Camera-type eye (tissue), 1 donor: ENCODE measurements at places on chromosomes 11 and 22. TPM values are rescaled to one million over a fixed set of nuclear protein-coding genes. Genes with fewer than 3 reads are reported as not detected.

HEPHL1 gene
- not detected for total RNA-seq

RIN1 gene
- total RNA-seq, result 3.0 TPM

KRTAP5-8 gene
- not detected for total RNA-seq

XNDC1N gene
- 9.2 TPM for total RNA-seq
